Hematopoietic multipotent progenitor cell treated with erythropoietin and hydrocortisone succinate and interleukin-3 and kit ligand, for 6 days (in vitro differentiated cells): ENCODE measurements at places on chromosomes 3 and 15.
A peak's percentile ranks its signal among the peaks of the same experiment; 100 is the strongest.

GRCh38 chr15:75982468-75982867, 29.8 kb downstream of the NRG4 start:
- no peak for DNase-seq

DNA sequence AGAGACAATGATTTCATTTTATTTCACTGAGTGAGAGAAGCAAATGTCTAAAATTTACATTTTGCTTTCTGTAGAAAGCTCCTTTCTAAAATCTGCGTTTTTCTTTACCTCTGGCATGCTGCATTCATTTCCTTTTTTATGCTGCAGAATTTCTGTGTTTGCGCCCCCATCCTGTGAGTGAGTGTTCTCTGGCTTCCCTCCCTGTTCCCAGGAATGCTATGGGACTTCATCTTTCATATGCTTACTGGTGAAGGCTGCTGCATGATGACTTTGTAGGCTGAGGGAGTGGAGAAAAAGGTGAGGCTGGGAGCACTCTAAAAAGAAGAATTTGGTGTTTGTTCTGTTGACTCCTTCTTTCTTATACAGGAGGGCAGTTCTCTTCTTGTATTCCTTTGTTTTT, 7.7 kb upstream of the TMC3 start:
- no peak for DNase-seq

- no peak for DNase-seq
These were observed 24.9 kb upstream of the WNT5A start for GRCh38 chr3:55511895-55512570.

GRCh38 chr3:142225885-142226215, 465 bp upstream of the GK5 start:
- DNase-seq = no peak

DNA sequence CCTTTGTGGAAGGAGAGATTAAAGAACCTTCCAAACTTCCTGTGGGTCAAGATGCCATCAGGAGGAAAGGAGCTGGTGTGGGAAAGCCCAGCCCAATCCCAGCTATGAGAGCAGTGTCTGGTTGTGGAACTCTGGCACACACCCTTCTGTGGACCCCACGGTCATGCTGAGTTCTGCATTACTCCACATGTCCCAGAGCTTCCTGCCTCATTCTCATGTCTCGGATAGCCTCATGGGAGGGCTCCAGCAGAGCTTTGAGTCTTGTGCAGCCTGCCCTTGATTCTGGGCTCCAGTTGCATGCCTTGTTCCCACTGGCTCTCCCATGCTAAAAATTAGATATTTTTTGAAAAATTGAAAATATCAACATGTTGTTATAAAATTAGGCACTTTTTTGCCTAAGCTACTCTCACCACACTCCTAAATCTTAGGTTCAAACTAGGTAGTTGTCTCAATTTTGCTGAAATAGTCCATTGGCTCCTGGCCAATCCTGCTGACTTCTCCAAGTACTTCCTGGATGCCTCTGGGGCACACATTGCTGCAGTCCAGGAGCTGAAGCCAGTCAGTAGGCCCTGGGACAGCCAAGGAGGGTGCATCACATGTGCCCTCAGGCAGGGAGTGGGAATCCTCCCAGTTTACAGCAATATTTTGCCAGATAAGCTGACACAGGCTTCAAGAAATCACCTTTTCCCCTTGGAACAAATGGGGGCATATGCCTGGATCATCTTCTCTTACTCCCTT, 144.3 kb downstream of the EEFSEC start:
- peak; percentile 7 for DNase-seq

GRCh38 chr3:152048831-152049230, 175.4 kb downstream of the SUCNR1 start:
- DNase-seq = no peak

DNA sequence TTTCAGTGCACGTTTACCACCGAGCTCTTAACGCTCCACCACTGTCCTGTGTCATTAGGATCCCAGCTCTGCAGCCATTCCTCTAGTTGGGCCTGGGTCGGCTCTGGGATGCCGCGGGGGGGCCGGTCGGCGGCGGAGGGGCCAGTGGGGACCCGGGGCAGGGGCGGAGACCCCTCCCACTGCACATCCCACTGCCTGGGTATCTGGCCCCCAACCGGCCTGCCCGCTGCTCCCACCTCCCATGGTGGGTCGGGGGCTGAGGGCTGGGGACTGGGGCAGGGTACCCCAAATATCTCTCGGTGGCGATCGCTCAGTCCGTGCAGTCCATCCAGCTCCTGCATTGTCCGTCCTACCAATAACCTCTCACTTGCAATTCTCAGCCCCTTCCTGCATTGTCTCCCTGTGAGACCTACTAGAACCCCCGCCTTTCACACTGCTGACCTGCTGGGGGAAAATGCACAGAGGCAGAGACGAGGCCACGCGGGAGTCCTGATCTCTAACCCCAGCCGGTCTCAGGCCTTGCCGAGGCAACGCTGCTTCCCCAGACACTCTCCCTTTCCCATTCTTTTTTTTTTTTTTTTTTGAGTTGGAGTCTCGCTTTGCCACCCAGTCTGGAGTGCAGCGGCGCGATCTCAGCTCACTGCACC, 24.0 kb upstream of the MUC20 start:
- DNase-seq = no peak

DNA sequence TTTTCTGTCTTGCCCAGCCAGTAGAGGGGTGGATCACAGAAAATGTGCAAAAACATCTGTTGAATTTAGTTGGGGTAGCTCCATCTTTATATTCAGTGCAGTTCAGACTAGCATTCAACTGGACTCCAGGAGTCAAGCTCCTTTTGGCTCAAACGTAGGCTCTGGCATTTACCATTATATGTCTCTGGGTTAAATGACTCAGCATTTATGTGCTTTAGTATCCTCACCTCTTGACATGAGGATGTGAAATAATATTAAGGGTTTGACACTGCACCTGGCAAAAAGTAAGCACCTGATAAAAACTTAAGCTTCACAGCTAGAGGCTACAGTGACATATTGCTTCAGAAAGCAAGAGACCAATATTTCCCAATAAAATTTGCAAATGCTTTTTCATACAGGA, 14.8 kb downstream of the PRC1 start:
- DNase-seq = peak; percentile 29

DNA sequence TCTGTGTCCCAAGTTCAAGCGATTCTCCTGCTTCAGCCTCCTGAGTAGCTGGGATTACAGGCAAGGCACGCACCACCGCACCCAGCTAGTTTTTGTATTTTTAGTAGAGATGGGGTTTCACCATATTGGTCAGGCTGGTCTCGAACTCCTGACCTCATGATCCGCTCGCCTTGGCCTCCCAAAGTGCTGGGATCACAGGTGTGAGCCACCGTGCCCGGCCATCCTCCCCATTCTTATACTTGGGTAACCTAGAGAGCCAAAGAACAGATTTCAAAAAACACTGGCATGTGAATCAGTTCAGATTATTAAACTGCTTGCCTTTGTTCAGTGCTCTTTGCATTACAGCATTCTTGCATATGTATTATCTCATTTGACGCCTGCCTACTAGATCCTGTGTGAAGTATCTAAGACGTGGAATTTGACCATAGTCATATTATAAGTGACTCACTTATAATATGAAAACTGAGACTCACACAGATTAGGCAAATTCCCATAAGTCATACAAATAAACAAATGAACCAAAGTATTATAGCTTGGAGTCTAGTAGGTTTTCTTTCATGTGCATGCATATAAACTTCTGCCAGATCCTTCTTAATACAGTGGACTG, 123.5 kb downstream of the UNC13C start:
- no peak for DNase-seq

GRCh38 chr15:52100807-52101442, 11.7 kb downstream of the BCL2L10 start:
- peak; percentile 73 for DNase-seq

DNA sequence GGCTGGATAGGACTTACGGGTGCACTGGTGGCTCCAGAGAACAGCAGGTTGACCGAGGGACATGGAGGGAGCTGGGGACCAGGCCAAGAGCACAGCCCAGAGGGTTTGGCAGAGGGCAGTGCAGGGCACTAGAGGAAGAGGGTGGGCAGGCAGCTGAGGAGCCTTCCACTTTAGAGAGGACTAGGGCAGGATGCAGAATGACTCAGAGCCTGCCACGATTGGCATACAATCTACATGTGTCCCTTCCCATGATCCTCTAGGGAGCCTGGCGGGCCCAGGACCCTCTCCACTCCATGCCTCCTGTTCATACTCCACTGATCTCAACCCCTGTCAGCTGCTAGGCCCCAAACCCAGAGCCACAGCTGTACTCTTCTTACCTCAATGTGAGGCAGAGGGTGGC, 14.4 kb upstream of the APEH start:
- no peak for DNase-seq

DNA sequence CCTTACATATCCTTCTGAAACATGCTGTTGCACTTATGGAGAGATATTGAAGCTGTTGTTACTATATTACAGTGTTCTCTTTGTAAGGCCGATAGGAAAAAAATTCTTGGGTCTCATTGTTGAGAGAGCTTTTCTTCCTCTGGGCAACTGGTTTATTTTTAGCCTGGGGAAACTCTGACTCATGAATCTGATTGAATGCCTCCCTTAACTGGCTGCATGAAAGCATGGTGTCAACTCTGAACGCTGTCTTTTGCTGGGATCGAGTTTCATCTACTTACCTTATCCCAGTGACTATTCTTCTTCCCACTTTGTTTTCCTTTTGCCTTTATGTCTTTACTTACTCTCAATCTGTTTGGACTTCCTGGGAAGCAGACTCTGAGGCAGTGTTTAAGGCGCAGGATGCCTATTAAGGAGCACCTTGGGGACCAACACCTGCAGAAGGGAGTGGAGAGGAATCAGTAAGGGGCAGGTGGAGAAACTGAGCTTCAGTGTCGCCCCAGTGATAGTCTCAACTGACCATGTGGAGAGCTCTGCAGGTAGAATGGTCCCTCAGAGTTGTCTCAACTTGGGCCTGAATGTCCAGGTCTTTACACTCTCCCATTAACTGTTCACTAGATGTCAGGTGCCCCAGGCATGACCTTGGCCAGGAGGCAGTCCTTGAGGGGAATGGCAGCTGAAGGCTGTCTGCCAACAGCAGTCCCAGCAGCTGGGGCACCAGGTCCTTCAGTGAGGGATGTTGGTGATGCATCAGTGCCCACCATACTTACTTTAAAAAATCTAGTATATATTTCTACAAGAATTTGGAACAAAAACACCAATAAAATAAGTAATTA, 88.9 kb upstream of the CCNL1 start:
- DNase-seq = peak; percentile 15

DNA sequence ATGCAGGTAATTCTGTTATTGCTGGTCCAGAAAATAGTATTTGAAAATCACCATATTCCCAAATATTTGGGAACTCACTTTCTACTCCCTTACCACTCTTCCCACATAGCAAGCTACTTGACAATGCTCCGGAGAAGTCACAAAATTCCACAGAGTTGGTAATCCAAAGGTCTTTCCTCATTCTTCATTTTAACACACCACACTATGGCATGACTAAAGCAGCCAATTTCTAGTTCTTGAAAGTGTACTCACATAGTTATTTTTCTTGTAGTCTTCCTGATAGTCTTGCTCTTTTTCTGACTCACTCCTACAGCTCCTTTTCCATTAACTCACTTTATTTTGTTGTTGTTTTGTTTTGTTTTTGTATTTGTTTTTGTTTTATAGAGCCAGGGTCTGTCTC, 67.2 kb downstream of the MYO9A start:
- no peak for DNase-seq

GRCh38 chr3:105040026-105040622, 326.6 kb upstream of the ALCAM start:
- no peak for DNase-seq

- DNase-seq = no peak
These were observed 94.9 kb upstream of the CHD2 start for GRCh38 chr15:92805080-92805690.

- DNase-seq = no peak
These were observed 8.1 kb downstream of the MORF4L1 start for GRCh38 chr15:78880813-78881212.

GRCh38 chr3:63975723-63976122, 47.6 kb downstream of the PSMD6 start:
- DNase-seq = no peak

DNA sequence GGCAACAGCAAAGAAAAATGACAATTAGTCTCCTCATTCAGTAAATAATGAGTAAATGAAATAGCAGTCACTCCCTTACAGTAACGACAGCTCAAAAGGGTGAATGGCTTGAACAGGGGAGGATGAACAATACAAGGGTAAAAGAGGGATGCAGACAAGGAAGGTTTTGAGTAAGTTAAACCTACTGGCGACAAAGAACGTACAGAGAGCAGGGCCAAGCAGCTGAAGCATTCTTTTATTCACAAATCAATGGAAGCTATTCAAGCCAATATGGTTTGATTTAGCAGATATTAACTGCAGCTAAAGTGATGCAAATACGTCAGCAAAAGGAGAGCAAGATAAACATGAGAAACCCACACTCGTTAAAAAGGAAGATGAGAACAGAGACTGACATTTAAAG, 90.7 kb upstream of the ICE2 start:
- no peak for DNase-seq

- peak; percentile 16 for DNase-seq
These were observed 1045.7 kb upstream of the CFAP20DC start for GRCh38 chr3:60095516-60095915.

DNA sequence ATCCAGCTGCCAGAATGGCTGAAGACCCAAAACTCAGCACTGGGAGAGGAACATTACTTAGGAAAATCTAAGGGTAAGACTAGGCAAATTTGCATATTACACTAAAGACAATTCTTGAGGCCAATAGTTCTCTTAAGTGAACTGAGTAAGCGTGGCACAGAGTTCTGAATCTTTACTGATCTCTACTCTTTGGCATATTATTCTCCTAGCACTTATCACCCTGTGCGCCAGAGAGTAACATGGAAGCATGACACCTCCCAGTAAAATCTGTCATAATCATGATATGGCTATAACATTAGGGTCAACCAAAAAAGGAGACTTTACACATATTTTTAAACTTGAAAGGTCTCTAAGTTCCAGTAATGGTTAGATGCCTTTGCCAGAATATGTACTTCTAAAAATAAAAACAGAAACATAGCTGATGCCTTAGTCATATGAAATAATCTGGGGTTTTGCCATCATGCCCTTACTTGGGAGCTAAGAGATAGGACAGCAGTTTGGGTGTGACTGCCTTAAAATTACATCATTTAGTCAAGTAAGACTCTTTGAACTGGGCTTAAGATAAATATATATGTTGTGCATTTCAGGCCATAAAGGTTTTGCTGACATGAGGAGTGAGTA, 290.5 kb downstream of the PLCL2 start:
- DNase-seq = peak; percentile 24

- DNase-seq = no peak
These were observed 406.2 kb downstream of the LSAMP start for GRCh38 chr3:116038968-116039650.

DNA sequence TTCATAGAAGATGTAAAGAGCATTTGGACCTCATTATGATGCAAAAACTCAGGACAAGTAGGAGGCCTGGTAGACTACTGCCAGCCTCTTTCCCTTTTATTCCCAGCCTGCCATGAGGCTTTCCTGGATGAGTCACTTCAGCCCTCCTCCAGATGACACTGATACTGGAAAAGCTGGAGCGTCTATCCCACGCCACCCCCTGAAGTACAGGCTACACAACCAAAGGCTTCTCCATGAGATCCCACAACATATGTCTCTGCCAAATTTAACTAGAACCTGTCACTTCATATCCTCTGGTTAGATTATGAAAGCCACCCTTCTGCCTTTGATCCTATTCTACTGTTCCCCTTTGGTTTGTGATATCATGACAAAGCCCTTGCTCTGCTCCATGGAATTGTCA, 56.1 kb upstream of the CPNE4 start:
- DNase-seq = no peak
